Activated naive CD8-positive, alpha-beta T cell treated with anti-CD3 and anti-CD28 coated beads for 36 hours (primary cell): ENCODE measurements at places on chromosomes 16 and 17. TPM values are rescaled to one million over a fixed set of nuclear protein-coding genes. Genes with fewer than 3 reads are reported as not detected.

CX3CL1 gene
- total RNA-seq, result not detected

AOC2 gene
- 1.9 TPM for total RNA-seq

MT1M gene
- total RNA-seq, result not detected

DNA sequence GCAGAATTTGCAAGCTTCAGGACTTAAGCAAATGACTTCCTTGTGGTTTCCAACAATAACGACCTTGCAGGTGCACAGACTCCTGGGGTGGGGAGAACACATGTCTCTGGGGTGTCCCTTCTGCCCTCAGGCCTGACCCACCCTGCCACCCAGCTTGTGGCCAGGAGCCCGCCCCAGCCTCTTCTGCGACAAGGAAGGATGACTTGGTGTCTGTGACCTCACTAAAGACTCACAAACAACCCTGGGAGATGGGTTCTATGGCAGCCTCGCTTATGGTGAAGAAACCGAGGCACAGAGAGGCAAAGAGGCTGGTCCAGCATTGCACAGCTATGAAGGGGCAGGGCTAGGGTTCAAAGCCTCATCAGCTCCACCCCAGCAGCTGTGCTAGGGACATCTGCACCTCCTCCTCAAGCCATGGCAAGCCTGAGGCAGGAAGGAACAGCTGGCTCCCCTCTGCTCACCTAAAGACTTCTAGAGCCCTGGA is 2.6 kb downstream of the ATP2A3 start:
- peak; percentile 26 for DNase-seq

- DNase-seq, result peak; percentile 8
Measured at GRCh38 chr17:9402590-9403199, 172.9 kb downstream of the STX8 start.
